ENCODE measurements at places on chromosomes 6 and 20. TPM values are rescaled to one million over a fixed set of nuclear protein-coding genes. Genes with fewer than 3 reads are reported as not detected.

GRCh38 chr6:88238065-88238464 lies 71.9 kb upstream of the CNR1 start:
- DNase-seq = no peak

GRCh38 chr6:12339022-12339421 lies 48.9 kb downstream of the EDN1 start:
- no peak for DNase-seq

DNA sequence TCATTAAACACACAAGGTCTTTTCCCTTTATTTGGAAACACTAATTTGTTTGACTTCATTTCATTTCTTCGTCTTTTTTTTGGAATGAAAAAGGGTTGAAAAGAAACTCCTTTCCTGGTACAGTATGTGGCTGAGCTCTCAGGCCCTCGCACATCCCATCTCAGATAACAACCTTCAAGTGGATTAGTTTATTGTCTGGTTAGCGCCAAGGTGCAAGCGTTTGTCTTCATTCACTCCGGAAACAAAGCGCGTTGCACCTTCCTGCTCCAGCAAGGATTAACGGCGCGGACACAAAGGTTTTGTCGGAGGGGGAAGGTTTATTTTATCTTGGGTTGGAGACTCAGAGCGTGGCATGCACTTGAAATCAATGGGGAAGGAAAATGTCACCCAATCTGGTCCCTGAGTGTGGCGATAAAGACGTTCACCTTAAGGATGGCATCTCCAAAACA lies 5.3 kb upstream of the NKX2-2 start:
- no peak for DNase-seq

Gene FAM210B
- total RNA-seq = 58.6 TPM
